ENCODE measurements at places on chromosomes 2 and 18.

DNA sequence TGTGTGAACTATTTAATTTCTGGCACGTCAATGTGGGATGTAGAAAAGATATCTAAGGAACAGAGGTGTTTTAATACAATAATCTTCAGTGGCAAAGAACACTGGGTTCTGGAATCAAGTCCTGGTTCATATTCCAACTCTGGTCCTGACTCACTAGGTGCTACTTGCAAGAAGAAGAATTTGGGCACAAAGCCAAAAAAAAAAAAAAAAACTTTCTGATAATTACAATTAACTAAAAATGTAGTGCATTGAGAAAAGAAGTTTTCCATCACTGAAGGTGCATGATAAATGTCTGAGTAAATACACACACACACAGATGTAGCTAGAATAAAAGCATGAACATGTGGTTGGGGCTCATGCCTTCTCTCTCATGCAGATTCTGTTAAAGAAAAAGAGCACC, 424.4 kb upstream of the REG3G start:
- no peak for DNase-seq

DNA sequence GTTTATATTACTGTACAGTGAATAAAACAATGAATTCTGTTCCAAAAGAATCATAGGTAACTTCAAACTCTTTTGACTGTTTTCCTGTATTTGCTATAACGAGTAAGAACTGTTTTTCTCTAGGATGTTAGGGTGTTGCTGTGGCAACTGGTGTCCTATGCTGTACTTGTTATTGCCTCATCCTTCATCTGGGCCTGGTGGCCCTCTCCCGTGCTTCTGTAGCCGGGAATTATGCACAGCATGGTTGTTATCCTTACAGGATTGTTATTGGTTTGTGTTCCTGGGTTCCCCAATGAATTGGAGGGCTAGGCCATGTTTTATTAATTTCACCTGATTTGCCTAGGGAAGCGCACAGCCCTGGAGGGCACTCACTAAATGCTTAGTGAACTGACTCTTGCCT, 279.2 kb downstream of the PTPRM start:
- DNase-seq, result no peak

- DNase-seq, result no peak
Observed at GRCh38 chr2:109069331-109070194, 59.4 kb upstream of the SH3RF3 start.

DNA sequence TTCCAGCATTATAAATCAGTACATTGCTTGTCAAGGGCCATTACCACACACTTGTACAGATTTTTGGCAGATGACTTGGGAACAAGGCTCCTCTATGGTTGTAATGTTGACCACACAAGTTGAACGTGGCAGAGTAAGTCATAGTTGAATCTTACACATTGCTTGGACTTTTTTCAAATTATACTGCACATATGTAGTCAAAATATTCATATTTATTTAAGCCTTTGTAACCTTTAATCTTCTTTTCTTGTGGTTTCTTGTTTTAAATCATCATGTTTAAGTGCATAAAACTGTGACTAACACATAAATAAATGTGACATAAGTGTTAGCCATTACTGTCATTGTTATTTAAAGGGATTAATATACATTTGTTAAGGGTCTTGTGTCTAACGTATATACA, 52.1 kb upstream of the EPB41L5 start:
- no peak for DNase-seq

DNA sequence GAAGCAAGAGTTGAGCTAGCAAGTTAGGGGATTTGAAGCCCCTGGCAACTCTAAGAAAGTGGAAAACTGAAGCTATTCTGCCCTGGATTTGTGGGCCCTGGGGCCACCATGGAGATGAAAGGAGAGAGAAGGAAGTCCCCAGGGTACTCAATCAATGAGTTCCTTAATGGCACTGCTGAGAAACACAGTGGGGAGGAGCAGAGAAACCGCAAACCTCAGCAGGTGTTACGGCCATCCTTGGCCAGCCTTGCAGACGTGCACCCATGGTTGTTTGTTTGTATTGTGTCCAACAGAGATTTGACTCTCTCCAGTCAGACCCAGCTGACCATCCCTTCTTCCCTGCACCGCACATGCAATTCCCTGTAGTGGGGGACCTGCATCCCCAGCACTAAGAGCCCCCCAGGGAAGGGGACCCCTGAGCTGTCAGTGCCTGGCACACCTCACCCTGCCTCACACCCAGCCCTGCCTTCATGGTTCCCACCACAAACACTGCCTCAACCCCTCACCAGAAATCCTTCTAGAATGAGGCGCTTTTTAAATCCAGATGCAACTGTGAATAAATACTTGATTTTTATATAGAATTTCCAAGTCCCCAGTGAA, 255.3 kb downstream of the SH3BP4 start:
- DNase-seq, result no peak

- DNase-seq, result no peak
Observed at GRCh38 chr2:25833566-25833965, 44.7 kb downstream of the ASXL2 start.

GRCh38 chr18:2111456-2111855, 459.8 kb downstream of the METTL4 start:
- no peak for DNase-seq

- DNase-seq, result no peak
Observed at GRCh38 chr2:227442639-227443038, 29.3 kb upstream of the AGFG1 start.

- DNase-seq, result no peak
Observed at GRCh38 chr2:109079590-109079989, 49.4 kb upstream of the SH3RF3 start.

All from NCI-H1048 (cell line).